LHCN-M2 (cell line): ENCODE measurements at places on chromosomes 1 and 21.

- DNase-seq = no peak
Observed at GRCh38 chr1:201655910-201656309, 117.0 kb downstream of the NAV1 start.

DNA sequence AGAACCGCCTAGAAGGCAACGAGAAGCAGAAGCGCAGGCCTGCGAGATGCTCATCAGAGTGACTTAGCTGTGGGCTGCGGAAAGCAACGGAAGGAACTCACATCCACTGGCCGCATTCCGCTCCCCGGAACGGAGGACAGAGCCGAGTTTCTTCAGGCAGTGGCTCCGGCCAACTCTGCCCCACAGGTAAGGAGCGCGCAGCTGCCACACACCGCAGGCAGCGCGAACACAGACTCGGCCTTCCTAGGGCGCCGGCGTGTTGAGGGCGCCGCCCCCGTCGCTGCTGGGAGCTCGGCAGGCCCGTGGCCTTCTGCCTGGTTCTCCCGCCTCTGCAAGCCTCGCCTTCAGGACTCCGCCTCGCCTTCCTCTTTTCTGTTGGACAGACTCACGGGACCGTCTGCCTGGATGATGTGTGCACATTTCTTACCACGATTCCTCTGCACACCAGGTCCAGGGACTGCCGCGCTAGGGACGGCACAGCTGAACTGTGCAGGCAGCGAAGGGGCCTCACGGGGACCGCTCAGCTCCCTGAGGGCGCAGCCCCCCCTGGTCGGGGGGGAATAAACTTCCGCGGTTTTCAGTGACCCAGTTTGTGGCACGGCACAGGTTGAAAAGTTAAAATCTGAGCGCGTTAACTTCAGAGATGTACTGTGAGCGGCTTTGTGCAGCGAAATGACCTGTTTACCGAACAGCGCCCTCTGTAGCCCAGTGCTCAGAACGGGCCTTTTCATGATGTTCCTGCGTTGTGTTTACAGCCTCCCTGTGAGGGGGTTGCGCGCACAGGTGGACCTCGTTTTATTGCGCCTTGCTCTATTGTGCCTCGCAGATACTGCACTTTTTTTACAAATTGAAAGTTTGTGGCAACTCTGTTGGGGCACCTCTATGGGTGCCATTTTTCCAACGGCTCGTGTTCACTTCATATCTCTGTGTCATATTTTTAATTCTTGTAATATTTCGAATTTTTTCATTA is 15.8 kb downstream of the TCP10L start:
- DNase-seq = peak; percentile 69

DNA sequence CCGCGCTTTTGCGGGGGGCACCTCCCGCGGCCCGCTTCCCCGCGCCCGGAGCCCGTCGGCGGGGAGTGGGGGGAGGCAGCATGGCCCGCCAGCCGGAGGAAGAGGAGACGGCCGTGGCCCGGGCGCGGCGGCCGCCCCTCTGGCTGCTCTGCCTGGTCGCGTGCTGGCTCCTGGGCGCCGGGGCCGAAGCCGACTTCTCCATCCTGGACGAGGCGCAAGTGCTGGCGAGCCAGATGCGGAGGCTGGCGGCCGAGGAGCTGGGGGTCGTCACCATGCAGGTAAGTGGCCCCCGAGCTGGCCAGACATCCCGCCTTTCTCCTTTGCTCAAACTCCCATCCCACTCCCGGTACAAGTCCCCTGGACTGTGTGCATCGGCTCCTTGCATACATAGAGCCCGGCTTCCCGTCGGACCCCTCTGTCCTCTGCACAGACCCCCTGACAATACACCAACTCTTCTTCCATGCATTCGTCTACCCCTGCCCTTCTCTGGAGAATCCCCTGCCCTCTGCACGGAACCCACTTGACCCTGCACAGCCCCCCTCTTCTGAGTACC is 812 bp downstream of the CACHD1 start:
- DNase-seq = no peak

DNA sequence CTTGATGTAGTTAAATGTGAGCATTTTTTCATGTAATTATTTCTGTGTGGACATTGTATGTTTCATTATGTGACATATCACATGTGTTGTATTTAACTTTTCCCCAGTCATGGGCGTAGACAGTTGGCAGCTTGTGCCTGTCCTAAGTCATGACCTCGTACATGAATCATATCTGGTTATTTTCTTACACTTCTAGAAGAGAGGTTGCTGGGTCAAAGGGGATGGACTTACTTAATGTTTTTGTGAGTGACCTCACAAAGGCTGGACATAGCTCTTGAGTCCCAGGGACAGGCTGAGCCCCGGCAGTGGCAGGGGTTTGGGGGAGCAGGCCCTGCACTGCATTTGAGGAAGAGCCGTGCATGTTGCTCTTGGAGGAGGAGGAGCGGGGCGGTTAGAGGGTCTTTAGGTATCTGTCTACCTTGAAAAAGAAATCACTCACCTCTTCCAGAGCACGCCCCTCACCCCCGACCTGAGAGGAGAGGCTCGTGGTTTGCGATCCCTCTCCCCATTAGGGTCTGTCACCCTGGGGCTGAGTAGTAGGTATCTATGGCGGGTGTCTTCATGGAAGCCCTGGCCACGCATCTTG is 16.4 kb downstream of the IFNGR2 start:
- peak; percentile 83 for DNase-seq

- DNase-seq = no peak
Observed at GRCh38 chr1:165174491-165174890, 182.0 kb downstream of the LMX1A start.

DNA sequence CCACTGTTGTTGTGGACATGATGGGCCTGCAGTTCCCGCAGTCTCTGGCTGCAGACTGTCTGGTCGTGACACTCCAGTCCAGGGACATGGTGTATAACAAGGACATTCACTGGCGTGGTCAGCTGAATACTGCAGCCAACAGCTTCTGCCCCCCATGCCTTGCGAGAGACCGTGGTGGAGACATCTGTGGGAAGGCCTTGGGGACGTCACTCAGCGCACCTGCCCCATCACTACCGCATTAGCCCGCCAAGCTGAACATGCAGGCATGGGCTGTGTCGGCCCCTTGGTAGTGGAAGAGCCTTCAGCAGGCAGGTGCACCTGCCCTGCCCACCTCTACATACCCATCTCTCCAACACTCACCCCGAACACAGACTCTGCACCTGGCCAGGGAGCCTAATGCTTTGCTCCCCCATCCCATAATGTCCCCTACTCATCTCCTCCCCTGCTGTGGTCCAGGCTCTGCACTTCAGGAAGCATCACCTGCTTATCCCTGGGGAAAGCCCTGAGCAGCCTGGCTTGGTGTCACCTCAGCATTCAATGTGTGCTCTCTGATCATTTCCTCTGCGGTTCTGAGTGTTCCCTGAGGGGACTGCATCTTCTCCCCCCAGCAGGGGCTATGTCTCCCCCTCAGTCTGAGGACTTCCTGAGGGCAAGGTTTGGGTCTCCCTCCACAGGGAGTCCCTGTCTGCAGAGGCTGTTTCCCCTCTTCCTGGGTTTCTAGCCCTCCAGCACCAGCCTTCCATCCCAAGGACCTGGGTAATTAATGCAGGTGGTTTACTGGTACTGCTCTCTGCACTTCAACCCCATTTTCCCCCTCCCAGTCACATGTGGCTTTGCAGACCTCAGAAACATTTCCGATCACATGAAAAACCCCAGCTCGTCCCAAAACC is 3.2 kb downstream of the PGLYRP4 start:
- no peak for DNase-seq

- peak; percentile 64 for DNase-seq
Observed at GRCh38 chr1:94542088-94542870, 720 bp upstream of the F3 start.

GRCh38 chr1:165444897-165445370 is at the start of gene RXRG:
Gene RXRG, minus strand, starts transcription at chr1:165445126. Its CDS starts 233 bp downstream, at chr1:165444893.
- DNase-seq = peak; percentile 46

DNA sequence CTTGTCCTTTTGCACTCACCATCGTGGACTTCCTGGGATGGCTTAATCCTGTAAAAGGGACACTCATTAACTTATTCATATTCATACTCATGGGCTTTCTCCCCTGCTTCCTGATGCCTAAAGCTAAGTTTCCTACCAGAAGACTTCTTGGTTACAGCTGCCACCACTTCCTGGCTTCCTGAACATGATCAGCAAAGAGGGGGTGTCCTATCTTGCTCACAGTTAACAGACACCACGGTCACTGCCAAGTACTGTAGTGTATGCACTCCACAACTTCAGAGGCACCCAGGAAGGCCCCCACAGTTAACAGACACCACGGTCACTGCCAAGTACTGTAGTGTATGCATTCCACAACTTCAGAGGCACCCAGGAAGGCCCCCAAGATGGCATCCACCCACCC is 177.8 kb downstream of the SIPA1L2 start:
- no peak for DNase-seq

DNA sequence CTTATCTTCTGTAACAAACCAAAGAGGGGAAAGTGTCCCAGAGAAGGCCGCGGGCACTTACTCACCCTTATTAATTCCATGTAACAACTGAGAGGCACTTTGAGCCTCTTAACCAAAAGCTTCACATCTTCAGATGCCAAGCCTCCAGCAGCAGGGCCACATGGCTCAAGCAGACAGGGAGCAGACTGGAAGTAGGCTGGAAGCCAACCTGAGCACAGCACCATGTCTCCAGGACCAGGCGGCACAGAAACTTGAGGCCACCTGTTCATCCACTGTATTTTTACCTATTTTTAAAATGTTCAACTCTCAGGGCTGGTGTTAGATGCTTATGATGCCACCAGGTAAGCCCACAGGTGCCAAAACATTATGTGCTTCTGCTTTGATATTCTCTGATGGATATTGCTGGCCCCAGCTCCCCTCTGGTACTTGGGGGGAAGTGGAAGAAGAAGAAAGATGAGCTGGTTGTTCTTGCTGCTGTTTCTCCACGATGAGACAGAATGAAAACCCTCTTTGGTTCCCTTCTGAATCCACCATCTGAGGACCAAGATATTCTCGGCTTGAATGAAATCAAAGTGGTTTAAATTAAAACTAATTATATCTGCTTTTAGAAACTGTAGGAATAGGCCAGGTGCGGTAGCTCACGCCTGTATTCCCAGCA is 30.6 kb upstream of the SDE2 start:
- no peak for DNase-seq

GRCh38 chr1:34286511-34286910 is 109.8 kb downstream of the C1orf94 start:
- no peak for DNase-seq

DNA sequence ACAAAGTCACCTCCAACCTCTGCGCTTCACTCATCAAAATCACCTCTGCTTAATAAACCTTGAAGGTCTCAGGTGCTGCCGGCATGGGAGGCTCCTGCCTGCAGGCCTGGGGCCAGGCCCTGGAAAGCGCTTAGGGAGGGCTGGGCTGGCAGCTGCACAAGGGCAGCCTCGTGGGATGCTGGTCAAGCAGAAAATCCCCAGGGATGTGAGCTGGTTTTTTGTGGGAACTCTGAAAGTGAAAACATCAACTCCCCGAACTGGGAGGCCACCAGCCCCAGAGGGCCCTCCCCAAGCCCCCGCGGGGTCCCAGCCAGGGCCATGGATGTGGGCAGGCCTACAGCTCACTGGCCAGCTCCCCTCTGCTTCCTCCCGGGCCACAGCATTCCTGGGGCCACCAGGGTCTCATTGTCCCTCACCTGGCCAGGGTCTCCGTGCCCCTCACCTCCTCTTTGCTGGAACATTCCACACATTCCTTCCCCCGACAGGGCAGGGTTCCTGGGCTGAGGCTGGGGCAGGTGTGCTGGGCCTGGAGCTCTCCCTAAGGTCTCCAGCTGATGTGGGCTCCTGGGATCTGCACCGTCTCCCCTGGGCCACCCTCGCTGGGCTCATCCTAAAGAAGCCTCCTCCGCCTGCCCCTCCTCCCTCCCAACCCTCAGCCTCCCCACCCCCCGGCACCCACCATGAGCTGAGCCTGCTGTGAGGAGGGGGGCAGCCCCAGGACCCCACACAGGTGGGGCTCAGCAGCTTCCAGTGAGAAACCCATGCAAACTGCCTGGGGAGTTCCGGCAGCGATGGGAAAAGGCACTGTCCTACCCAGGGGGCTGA is 36.0 kb upstream of the POFUT2 start:
- peak; percentile 77 for DNase-seq

DNA sequence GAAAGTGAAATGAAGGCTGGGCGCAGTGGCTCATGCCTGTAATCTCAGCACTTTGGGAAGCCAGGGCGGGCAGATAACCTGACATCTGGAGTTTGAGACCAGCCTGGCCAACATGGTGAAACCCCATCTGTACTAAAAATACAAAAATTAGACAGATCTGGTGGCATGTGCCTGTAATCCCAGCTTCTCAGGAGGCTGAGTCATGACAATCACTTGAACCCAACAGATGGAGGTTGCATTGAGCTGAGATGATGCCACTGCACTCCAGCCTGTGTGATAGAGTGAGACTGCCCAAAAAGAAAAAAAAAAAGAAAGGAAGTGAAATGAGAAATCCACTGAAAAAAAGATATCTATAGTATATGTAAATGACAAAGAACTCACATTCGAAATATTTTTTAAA is 439.9 kb downstream of the DISC1 start:
- peak; percentile 17 for DNase-seq

GRCh38 chr1:186535388-186536133 is 74.6 kb upstream of the PDC start:
- peak; percentile 88 for DNase-seq

GRCh38 chr1:113109908-113110554 is 37.0 kb downstream of the LRIG2 start:
- peak; percentile 91 for DNase-seq

GRCh38 chr1:50349242-50349565 is 74.0 kb downstream of the DMRTA2 start:
- DNase-seq = no peak

- peak; percentile 29 for DNase-seq
Observed at GRCh38 chr1:239817276-239817675, 274.4 kb upstream of the FMN2 start.

GRCh38 chr1:152328801-152329391 is 3.9 kb upstream of the FLG start:
- DNase-seq = peak; percentile 54

GRCh38 chr1:30512914-30513265 is 210.5 kb downstream of the MATN1 start:
- no peak for DNase-seq

GRCh38 chr1:230853731-230854130 is 14.6 kb downstream of the C1orf198 start:
- peak; percentile 15 for DNase-seq

GRCh38 chr1:65762081-65762862 is 30.4 kb upstream of the PDE4B start:
- DNase-seq = no peak

DNA sequence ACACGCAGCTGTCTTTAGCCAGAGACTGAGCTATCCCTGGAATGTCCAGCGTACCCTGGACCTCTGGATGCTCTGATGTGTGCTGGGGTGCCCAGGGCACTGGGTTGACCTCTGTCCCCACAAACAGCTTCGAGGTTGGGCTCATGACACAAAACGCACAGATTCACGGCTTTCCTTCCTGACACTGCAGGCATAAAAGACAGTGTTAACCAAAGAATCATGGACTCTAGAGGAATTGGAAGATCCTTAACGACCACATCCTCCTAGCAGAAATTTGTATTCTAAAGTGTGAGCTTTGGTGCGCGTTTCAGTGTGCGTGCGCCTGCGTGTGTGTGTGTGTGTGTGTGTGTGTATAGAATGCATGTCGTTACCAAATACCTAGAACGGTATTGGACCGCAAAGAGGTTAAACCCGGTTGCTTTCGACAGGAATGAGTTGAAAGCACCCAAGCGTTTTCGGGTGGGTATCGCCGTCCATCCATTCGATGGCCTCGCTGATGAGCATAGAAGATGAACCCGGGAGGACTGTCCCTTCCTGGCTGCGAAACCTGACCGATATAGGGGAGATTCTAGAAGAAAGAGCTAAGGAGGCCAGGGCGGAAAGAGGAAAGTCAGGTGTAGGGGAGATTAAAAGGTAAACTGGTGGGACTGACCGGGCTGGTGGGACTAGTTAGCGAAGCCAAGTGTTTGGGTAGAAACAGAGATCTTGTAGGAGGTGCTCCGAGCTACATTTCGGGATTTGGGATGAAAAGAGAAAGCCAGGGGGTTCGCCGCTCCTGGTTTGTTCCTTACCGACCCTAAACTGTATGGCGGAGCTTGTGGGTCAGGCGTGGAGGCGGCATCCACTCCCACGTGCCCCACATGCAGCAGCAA is 6.8 kb upstream of the LHX9 start:
- DNase-seq = no peak
